Fibroblast of villous mesenchyme (primary cell): ENCODE measurements at places on chromosomes 12 and 14. TPM values are rescaled to one million over a fixed set of nuclear protein-coding genes. Genes with fewer than 3 reads are reported as not detected.

Gene EID3
- total RNA-seq: 11.6 and 25.0 TPM in 2 replicates

Gene NRL
- total RNA-seq: 0.86 and 1.3 TPM in 2 replicates

Gene HOMEZ
- total RNA-seq: 4.2 and 6.0 TPM in 2 replicates

Gene TBX3
- 109 and 114 TPM in 2 replicates for total RNA-seq

Gene TMEM52B
- 3.5 and 17.7 TPM in 2 replicates for total RNA-seq

Gene FIGNL2
- total RNA-seq: under 0.01 and 0.32 TPM in 2 replicates

Gene LRTM2
- total RNA-seq: not detected in 2 replicates

Gene GLS2
- total RNA-seq: under 0.01 TPM in 1 of 2 replicates, not detected in the other

Gene INSM2
- not detected in 2 replicates for total RNA-seq

Gene A2M
- 14.7 and 20.9 TPM in 2 replicates for total RNA-seq

Gene CRIP1
- 1.3 and 2.6 TPM in 2 replicates for total RNA-seq

Gene PRKCH
- total RNA-seq: 0.97 and 2.6 TPM in 2 replicates

Gene KCNH3
- total RNA-seq: under 0.01 TPM in 2 replicates

Gene JAG2
- 0.86 and 1.9 TPM in 2 replicates for total RNA-seq

Gene PROX2
- under 0.01 TPM in 1 of 2 replicates, not detected in the other for total RNA-seq

Gene SERPINA12
- not detected in 2 replicates for total RNA-seq

Gene FLRT2
- total RNA-seq: 12.9 and 14.7 TPM in 2 replicates

Gene BTG1
- total RNA-seq: 4.8 and 5.6 TPM in 2 replicates

Gene SIRT4
- 1.3 and 1.6 TPM in 2 replicates for total RNA-seq

Gene ZNF219
- total RNA-seq: 1.7 and 2.6 TPM in 2 replicates

Gene SLC25A47
- not detected in 2 replicates for total RNA-seq

Gene MMP19
- 9.1 and 9.7 TPM in 2 replicates for total RNA-seq

Gene REP15
- 0.86 and 1.3 TPM in 2 replicates for total RNA-seq

Gene ANG
- total RNA-seq: 1.7 and 4.5 TPM in 2 replicates

Gene GMPR2
- 76.7 and 87.7 TPM in 2 replicates for total RNA-seq

Gene WNT1
- not detected in 2 replicates for total RNA-seq

Gene UNG
- total RNA-seq: 16.4 and 31.5 TPM in 2 replicates

Gene GLT8D2
- 51.4 and 55.1 TPM in 2 replicates for total RNA-seq

Gene MED13L
- 120 and 189 TPM in 2 replicates for total RNA-seq

Gene RDH11
- 138 and 212 TPM in 2 replicates for total RNA-seq

Gene SLC5A8
- not detected in 2 replicates for total RNA-seq

Gene ERP27
- total RNA-seq: not detected in 2 replicates

Gene DEGS2
- not detected in 2 replicates for total RNA-seq

Gene RDH5
- 3.9 and 6.0 TPM in 2 replicates for total RNA-seq

Gene CCDC177
- total RNA-seq: not detected in 2 replicates

Gene C12orf56
- 0.64 and 0.86 TPM in 2 replicates for total RNA-seq

Gene AKAP6
- 3.9 and 7.1 TPM in 2 replicates for total RNA-seq

Gene FOXN4
- not detected in 2 replicates for total RNA-seq
